ENCODE measurements at places on chromosomes 4 and X.

DNA sequence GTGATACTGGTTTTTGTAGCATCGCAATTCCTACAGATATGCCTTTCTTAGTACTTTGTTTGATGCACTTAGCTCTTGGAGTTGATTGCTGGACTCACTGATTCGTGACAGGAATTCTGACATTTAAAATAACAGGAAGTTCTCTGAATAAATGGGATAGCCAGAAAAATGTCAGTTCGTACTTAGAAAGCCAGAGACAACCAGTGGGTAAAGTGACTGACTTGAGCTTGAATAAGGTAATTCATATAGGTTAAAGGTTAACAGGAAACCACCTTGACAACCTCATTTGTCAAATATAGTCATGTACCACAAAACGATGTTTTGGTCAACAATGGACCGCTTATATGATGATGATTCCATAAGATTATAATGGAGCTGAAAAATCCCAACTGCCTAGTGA is 181.4 kb downstream of the RPA4 start:
- no peak for DNase-seq

DNA sequence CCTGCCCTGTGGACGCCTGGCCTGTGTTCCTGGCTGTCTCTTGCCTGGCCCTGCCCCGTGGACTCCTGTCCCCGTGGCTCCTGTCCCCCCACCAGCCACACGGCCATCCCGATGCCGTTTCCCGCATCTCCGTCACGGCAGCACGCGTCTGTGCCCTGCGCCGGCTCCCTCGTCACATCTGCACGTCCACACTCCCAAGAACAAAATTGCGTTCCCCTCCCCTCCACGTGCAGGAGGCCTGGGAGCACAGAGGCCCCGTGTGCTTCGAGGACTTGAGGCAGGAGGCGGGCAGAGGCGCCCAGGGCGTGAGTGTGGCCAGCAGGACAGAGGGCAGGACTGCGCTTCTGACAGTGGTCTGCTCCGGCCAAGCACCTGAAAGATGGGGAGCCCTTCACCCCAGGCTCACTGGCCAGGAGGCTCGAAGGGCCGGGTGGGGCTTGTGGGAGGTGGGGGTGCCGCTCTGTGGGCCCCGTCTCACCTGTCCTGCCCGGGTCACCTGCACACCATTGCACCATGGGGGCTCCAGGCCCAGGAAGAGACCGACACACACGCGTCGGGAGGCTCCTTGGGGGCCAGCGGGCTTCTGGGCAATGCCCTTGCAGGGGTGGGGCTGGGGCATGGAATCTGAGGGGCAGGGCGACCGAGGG is 17.3 kb downstream of the FGFRL1 start:
- no peak for DNase-seq

DNA sequence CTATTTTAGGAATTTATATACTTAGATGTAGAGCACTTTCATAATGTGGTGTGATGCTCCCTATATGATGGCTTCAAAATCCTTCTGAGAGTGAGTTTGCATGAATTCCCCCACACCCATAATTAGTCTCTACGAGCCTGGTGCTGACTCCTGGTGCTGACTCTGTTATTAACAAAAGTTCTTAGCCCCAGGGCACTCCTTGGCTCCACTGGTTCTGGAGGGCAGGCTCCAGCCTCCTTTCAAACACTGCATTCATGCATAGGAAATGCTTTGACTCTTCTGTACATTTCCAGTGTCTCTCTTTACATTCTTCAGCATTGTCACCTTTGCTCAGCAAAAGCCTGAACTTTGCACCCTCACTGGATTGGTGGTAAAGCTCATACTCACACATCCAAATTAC is 64.0 kb downstream of the LNX1 start:
- DNase-seq: no peak

DNA sequence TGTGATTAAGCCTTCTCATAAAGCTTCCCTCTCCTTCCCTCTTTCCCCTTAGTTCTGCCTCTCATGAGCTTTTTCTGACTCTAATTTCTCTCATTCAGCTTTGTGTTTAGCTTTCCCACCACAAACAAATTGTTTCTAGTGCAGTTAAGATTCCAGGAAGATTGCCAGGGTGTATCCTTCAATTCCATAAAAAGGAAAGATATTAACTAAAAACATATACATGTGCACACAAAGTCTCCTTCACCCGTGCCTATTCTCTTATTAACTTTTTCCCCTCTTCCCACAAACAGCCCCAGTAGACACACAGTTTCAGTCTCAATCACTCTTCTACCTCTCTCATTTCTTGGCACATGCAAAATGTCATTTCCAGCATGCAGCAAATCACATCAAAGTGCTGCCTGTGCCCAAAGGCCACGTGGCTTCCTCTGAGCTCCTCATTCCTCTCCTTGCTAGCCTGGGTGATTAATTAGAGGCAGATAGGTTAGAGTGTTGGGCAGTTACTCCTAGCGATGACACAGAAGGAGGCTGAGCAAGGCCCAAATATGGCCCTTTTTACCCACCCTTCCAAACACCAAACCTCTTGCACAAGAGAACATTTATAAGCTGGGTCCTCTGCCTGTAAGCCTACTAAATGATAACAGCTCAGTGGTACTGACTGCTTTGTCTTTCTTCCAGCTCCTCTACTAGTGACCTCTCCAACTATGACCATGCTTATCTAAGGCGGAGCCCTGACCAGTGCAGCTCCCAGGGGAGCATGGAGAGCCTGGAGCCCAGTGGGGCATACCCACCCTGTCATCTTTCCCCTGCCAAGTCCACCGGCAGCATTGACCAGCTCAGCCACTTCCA is 159.6 kb downstream of the SOWAHB start:
- DNase-seq: no peak

DNA sequence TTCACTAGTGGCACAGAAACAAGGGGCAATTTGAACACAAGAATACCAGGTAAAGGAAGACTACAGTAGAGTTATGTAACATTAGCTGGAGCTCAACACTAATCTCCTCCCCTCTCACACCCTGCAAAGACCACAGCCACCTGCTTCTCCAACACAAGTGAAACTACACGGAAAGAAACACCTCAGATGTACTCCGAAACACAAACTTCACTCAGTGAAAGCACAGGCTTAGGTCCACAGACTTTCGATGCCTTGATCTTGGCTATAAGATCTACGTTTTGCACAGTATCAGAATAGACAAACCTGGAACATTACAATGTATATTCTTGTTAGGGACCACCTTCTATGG is 7.6 kb downstream of the ACSL1 start:
- no peak for DNase-seq

- no peak for DNase-seq
Measured at GRCh38 chr4:120078216-120078615, 11.6 kb upstream of the MAD2L1 start.

- DNase-seq: no peak
Measured at GRCh38 chrX:47390780-47391179, 20.4 kb downstream of the ZNF157 start.

GRCh38 chr4:95869961-95870500 is 30.1 kb downstream of the PDHA2 start:
- no peak for DNase-seq

- DNase-seq: no peak
Measured at GRCh38 chr4:87975466-87975865, at the start of gene SPP1. TSS of gene SPP1 (plus strand) at chr4:87975714. CDS start at chr4:87976896, 1,182 bp downstream.

GRCh38 chr4:25356068-25356467 is 21.0 kb upstream of the ANAPC4 start:
- no peak for DNase-seq

DNA sequence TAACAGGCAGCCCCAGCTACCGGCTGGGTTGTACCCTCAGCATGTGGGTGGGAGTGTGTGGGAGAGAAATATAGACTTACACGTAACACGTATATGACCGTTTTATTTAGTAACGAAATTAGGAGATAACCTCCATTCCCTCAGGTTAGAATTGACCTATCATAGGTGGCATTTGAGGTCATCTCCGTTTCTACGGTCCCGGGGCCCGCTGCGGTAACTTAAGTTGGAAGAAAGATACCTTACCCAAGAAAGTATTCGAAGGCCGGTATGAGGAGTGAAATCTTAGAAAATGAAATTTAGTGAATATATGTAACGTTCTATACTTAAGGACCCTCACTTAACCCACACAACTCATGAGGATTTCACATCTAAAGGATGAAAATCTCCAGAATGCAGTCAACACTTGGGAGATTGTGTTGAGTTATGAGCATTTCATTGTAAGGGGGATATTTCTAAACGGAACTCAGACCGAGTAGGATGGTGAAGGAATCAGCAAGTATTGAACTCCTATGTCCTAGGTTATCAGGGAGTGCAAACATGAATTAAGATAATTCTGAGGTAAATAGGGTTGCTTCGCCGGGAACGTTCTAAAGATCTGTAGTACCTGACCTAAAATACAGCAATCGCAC is 891 bp downstream of the CISD2 start:
- DNase-seq: no peak

DNA sequence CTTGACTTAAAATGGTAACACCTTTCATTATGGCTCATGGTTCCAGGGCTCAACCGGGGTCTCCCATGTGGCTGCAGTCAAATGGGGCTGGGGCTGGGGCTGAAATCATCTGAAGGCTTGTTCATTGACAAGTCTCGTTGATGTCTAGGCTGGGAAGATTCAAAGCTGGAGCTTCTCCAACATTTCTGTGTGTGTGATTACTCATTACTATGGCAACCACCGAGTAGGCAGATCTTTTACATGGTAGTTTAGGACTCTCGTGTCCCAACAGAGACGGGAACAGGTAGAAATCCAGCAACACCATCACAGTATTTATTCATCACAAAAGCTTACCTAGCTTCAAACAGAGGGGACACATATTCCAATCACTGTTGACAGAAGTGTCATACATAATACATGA is 7.8 kb downstream of the YTHDC1 start:
- DNase-seq: no peak

DNA sequence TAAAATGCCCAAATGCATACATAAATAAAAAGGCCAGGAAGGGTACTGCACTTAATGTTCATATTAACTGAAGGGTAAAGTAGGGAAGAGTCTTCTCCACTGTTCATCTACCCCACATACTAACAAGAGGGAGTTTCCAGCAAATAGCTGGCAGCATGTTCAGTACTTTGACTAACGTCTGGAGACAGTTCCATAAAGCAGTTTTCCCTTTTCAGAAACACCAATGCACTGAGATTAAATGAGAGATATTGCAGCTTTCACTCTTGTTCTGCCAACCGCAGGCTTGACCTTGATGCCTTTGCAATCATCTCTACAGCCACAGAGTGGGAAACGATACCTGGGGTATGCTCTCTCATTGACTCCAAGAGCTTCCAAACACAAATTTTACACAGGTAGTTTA is 2123.1 kb upstream of the TENM3 start:
- DNase-seq: no peak

DNA sequence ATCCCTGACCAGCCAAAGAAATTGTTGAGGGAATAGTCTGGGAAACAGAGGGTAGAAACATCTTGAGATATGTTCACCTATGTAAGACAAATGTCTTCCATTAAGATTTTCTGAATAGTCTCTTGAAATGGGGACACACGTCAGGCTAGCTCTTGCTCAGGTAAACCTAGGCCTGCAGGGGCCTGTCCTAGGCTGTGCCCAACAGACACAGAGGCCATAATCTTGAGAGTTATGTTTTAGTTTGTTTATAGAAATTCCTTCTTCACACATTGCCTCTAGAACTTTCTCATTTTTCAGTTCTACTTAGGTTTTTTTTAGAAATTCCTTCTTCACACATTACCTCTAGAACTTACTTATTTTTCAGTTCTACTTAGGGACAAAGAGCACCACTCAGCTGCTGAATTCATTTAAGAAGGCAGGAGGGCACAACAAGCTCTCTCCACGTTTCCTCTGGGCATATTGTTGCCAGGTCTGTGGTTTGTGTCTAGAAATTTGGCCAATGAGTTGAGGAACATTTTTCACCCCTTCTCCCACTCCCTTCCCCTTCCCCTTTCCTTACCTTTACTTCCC is 94.9 kb downstream of the ARHGAP24 start:
- no peak for DNase-seq

DNA sequence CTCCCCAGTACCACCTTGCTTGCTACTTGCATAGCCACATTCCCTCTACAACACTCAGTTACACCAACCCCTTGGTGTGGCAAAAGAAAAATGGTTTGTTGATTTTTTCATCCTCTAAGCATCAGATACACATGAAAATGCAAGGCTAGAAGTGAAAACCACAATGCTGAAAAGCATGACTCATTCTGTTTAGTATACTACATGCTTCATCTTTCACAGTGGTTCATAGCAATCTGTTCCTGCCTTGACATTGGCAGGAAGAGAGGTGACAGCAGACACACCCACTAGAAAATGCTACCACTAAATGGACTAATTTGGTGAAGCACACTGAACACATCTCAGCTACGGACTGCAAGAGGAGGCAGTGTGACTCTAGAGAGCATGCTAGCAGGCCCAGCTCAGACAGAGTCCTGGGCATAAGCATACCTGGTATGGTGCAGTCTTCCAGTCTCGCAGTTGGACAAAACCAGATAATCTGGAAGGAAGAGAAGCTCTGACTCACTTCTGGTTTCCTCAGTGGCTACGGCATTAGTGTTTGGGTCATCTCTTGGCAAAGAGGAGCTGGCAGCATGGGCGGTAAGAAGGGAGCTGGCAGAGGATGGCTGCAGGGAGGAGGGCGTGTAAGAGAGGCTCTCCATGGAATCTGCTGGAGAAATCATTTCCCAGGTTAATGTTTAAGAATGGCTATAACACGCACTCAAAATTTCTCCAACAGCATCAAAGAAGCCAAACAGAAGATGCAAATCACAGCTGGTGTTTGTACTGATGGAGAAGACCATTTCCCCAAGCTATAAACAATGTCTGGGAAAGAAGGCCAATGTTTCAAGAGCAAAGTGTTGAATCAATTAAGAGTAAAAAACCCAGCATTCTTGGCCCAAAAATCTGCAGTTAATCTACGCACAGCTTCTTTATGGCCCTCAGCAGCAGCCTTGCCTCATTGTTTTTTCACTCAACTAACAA is 37.8 kb downstream of the GAB3 start:
- no peak for DNase-seq

DNA sequence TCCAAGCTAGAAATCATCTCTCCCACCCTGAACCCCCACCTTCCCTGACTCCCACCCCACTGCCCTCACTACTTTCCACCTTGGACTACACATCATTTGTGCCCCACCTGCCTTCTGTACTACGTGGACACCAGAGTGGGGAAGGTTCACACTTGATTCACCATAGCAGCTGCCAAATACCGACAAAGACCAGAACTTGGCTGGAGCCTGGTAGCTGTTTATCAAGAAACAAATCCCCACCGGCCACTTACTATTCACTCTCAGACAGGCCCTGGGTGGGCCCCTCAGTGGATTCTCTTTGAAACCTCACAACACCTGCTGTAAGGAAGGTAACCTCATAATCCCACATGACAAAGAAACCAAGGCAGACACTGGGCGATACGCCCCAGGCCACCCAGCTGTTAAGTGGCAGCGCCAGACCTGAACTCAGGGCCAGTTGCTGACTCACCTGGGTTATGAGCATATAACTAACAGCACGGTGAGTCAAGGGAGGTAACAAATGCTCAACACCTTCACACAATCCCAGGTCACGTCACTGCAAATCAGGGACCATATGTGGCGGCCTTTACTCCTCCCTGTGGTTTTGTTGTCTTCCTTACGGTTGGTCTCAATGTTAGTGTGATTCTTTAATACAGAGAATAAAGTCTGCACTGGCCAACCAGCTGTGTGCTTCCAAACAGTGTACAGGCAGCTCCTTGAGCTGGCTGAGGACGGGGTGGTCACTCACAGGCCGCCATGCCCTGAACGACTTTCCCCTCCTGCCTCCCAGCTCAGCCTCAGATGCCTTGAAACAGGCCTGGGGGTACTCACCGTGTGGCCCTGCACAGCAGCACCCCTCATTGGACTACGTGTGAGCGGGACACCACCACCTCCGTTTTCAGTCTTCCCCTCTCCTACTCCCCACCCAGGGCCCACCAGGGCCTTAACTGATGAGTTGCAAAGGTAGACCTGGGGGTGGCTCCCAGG is 7.5 kb downstream of the WDR1 start:
- DNase-seq: no peak
